ENCODE measurements at places on chromosomes 7 and 10.
A peak's percentile ranks its signal among the peaks of the same experiment; 100 is the strongest.

GRCh38 chr7:131111792-131112191 lies 215.9 kb upstream of the MKLN1 start:
- DNase-seq: no peak

- no peak for DNase-seq
Measured at GRCh38 chr10:59372543-59372942, 10.2 kb upstream of the FAM13C start.

GRCh38 chr7:120645966-120646365 lies 212.0 kb downstream of the TSPAN12 start:
- DNase-seq: no peak

GRCh38 chr10:73910764-73911552 lies at the start of gene PLAU:
PLAU (plus strand) TSS chr10:73911132; CDS start chr10:73911556, 424 bp downstream.
- peak; percentile 14 for DNase-seq

DNA sequence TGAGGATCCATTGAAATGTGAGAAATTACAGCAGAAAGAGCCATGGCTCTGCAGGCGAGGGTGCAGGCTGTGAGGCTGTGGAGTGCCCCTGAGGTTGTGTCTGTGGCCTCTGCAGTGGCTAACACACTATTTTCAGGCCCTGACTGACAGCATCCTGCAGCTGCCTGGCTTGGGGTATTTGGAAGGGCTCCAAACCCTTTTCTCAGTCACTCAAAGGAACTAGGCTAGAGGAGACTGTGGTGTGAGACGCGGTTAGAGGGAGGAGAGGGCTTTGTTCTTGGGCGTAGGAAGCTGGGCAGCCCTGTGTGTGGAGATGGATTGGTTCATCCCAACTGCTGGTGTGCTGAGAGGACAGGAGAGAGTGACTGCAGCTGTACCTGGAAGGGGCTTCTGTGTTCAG lies 134.9 kb downstream of the RAMP3 start:
- no peak for DNase-seq

DNA sequence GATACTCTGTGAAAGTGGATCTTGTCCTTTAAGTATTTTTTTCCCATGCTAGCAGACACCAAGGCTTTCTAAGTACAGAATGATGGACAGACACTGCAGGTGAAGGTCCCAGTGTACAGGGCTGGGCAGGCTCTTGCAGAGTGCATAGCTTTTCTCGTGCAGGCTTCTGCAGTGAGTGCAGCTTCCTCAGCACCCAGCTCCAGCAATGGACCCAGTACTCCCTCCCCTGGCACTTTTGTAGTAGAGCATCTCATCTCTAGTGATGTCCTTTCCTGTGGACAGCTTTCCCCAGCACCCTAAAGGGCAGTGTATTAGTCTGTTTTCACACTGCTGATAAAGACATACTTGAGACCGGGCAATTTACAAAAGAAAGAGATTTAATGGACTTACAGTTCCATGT lies 104.3 kb downstream of the CUL2 start:
- DNase-seq: peak; percentile 18

DNA sequence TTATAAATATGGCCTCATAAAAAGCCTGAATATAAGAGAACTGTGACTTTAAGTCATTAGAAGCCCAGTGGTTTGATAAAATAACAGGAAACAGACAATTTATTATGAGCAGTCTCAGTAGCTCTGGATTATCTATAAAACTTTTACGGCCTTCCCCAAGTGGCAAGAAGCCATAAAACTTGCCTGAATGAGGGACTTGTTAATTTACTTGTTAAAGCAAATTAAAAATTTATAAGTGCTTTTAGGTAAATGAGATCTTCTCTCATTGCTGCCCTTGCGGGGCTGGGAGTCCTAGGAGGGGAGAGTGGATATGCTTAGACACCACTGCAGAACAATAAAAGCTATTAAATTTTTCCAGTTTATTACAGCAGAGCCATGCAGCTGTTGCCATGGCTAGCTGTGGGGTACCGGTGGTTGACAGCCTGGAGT lies 499.9 kb downstream of the AUTS2 start:
- DNase-seq: no peak

DNA sequence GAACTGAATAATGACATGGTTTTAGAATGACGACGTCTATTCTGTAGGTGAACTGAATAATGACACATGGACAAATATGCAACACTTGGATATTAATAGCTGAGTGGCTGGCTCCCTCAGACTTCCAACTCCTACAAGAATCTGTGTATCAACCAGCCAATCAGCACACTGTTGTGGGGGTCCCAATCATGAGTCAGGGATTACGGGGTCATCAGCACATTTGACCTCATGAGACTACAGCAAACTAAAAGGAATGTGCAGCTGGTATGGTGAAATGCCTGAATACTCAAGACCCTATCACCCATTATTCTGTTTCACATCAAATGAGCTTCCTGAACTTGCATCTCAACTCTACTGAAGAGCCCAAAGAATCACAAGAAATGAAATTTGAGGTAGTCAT lies 192.5 kb downstream of the ANK3 start:
- DNase-seq: no peak

GRCh38 chr10:61098966-61099365 lies 155.0 kb upstream of the RHOBTB1 start:
- DNase-seq: no peak

- peak; percentile 89 for DNase-seq
Measured at GRCh38 chr10:30637881-30638467, 8.4 kb upstream of the LYZL2 start.

DNA sequence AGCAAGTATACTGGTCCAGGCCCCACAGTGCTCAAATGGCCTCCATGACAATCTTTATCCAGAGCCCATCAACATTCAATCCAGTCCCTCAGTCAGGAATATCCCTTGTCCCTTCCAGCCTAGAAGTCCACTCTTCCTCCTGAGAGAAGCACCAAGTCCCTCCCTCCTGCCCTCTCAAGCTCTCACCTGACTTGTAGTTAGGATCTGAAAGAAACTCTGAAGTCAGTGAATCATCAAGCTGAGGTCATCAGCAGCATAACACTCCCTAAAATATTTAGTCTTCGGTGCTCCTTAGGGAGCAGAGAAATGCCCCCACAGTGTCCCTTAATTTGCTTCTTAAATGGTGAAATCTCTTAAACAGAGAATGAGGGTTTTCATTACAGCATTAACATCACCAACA lies 31.0 kb downstream of the GRM8 start:
- no peak for DNase-seq

DNA sequence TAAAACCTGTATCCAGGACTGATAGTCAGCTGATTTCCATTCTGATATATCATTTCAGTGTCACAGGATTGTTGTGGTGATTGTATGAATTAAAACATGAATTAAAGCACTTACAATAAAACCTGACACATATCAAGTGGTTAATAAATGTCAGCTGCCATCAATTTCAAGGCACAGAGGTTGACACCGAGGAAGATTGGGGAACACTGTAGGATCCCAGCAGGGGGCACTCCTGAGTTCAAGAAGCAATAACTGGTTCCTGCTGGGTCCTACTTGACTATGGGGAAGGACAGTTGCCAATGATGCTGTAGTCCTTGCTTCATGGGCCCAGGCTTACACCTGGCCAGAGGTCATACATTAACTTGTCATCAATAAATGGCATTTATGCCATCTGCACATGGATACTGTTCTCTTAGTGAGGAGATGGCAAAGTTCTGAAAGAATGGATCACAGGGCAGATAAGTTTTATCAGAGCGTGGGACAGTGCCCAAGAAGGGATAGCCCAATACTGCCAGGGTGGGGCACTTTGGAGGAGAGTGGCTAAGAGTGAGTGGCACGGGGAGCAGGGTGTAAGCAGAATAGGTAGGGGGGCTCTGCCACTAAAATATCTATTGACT lies 24.1 kb downstream of the FZD1 start:
- no peak for DNase-seq

DNA sequence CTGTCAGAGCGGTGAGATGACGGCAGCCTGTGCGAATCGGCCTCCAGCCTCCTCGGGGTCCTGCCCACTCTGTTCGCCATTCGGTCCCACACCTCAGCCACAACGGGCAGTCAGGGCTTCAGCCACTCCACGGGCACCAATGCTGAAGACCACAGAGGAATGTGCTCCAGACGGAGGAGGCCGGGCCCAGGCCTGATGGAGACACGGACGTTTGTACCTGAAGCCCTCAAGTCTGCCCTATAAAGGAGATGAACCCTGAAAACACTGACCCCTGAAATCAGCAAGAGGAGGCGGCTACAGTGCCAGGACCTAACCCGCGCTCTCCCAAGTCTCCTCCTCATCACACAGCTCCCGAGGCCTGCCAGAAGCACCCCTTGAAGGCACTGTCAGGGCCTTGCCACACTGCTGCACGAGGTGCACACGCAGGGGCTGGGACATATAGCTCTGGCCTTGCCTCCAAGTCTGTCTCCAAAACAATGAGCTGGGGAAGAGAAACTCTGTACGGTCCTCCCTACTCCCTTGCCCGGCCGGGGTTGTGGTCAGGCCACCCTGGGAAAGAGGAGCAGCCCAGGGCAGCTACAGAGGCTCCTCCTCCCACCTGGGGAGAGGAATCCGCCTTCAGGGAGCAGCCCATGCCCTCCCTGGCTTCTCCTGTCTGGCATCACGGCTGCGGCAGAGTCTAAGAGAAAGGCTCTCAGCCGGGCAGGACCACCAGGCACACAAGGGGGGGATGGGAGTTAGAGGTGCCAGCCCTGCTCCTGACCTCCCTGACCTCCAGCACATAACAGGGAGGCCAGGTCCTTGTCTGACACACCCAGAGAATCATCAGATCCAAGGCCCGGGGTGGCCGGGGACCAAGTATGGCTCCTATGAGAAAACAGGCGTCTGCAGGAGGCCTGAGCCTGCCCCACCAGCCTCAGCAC lies 310.1 kb downstream of the PTPRN2 start:
- no peak for DNase-seq

DNA sequence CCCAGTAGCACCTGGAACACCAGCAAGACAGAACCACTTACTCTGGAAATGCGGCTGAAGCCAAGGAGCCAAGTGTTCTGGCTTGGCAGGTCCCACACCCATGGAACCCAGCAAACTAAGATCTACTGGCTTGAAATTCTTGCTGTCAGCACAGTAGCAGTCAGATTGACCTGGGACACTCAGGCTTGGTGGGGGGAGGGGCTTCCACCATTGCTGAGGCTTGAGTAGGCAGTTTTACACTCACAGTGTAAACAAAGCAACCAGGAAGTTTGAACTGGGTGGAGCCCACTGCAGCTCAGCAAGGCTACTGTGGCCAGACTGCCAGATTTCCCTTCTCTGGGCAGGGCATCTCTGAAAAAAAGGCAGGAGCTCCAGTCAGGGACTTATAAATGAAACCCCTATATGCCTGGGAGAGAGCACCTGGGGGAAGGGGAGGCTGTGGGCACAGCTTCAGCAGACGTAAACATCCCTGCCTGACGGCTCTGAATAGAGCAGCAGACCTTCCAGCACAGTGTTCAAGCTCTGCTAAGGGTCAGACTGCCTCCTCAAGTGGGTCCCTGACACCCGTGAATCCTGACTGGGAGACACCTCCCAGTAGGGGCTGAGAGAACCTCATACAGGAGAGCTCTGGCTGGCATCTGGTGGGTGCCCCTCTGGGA lies 121.2 kb downstream of the MTERF1 start:
- no peak for DNase-seq

- DNase-seq: no peak
Measured at GRCh38 chr10:125344573-125345171, 184.3 kb upstream of the CTBP2 start.

- DNase-seq: no peak
Measured at GRCh38 chr10:51007781-51008180, 66.5 kb upstream of the PRKG1 start.

DNA sequence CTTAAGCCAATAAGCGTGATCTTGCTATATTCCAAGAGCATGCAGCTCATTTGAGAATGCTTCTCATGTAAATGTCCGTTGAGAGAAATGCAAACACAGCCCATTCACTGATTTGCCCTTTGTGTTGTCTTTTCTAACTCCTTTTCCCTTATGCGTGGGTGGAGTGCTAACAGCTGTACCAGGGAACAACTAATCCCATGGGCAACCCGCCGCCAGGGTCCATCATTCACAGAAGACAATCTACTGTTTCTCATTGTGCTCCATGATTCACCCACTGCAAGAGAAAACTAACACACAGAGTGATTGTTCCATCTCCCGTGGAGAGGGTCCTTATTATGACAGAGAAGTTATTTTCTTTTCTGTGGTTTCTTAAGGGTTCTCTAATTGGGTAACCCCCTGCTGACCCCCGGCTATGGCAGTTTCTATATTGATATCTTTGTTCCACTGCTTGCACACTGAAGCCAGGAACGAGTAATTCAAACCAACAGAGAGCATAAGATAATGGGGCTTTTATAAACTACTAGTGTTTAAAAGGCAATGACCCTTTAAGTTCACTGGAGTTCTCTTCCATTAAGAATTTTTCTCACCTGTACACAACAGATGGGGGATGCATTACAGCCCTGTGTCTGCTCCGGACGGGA lies 298.7 kb downstream of the BAMBI start:
- DNase-seq: no peak

DNA sequence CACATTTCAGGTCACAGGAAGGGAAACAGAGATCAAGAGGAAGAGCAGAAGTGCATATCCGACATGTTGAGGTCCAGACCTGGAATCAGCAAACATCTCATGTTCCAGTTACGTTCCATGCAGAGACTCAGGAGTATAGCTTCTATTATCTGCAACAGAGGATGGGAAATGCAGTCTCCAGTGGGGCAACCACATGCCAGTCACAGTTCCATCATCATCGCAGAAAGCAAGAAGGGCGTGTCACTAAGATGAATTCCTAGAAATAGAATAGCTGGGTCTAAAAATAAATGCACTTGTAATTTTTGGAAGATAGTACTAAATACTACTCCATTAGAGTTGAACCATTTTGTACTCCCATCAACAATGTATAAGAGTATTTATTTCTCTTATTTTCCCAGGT lies 133.2 kb upstream of the MDFIC start:
- no peak for DNase-seq

- DNase-seq: no peak
Measured at GRCh38 chr7:33261585-33261984, 132.2 kb downstream of the BBS9 start.

- DNase-seq: no peak
Measured at GRCh38 chr10:91054325-91054724, 133.4 kb upstream of the ANKRD1 start.

- peak; percentile 93 for DNase-seq
Measured at GRCh38 chr10:58023341-58024073, 244.2 kb downstream of the IPMK start.

DNA sequence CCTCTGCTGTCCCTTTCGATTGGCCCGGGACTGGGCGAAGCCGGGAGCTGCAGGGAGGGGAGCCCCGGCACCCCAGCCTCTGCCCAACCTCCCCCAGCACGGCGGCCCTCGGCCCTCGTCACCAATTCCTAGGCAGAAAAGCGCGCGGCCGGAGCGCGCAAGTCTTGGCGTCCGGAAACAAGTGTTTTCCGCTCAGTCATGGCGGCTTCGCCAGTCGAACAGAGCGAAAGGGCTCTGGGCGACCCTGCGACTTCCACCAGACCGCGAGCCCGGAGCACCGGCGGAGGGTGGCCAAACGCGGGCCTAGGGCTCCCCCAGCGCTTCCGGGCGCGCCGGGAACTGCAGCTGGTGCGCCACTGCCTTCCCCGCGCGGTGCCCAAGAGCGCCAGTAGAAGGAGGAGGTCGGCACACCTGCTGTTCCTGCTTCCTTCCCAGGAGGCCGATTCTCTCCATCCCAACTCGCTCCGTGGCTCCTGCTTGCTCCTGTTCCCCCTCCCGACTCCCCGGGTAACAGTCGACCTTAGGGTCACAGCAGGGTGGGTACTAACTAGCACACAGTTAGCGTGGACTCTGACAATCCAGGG lies 729.9 kb downstream of the ZWINT start:
- DNase-seq: no peak

GRCh38 chr10:24958721-24959381 lies 6.4 kb upstream of the PRTFDC1 start:
- no peak for DNase-seq

All from RCC 7860 (cell line).